ENCODE measurements at places on chromosomes 3 and 15.

DNA sequence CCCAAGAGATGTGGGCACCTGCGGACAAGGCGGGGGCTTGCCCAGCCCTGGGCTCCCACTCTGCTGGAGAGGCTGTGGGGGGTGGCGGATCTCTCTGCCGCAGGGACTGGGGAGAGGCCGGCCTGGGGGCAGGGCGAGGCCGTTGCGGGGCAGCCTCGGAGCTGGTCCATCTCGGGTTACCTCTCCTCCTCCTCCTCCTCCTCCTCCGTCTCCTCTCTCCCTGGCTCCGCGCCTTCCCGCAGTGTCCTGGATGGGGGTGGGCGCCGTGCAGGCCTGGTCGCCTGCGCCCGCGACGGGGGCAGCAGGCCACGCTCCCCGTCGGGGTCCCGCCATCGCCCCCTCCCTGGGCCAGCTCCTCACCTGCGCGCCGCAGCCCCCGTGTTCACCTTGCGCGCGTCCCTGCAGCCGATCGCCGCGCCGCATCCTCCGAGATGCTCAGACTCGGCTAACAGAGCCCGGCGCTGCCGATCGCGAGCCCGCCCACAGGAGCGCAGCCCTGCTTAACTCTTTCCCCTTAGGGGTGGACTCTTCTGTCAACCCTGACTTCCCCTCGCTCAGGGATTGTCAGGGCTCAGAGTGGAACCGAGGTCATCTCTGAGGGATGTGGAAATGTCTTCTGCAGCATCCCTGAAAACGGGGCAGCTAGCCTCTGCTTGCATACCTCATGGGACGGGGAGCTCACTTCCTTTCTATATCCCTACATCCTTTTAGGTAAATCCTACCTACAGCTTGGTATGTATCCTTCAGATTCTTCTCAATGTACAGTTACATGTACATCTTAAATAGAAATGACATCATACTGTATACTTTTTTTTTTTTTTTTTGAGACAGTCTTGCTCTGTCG is at the start of gene PRRT3:
Gene PRRT3 (minus strand): TSS at position 447 of the 844 bp plus-strand sequence. CDS start 2,293 bp downstream, outside the sequence.
- no peak for DNase-seq

DNA sequence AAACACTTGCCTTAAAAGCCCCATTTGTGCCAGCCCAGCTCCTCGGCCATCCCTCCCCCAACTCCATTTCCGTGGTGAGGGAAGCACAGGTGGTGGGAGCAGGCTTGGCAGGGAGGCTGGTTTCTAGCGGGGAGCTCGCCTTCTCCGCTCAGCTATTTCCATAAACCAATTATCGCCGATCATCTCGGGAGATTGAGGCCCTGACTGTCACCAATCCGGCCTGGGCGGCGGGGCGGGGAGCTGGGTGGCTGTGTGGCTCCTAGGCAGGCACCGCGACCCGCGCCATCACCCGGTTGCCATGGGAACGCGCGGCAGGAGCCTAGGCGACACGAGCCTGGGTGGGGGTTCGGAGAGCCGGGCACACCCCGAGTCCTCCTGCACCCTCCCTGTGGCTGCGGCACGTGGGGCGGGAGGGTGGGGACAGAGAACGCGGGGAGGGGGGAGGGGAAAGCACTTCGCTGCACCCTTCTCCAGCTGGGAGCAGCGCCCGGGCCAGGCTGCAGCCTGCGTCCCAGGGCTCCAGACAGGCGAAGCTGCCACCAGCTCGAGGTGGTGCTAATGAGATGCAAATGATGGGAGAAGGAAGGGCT is 9.3 kb downstream of the CCDC33 start:
- DNase-seq: peak; percentile 82

DNA sequence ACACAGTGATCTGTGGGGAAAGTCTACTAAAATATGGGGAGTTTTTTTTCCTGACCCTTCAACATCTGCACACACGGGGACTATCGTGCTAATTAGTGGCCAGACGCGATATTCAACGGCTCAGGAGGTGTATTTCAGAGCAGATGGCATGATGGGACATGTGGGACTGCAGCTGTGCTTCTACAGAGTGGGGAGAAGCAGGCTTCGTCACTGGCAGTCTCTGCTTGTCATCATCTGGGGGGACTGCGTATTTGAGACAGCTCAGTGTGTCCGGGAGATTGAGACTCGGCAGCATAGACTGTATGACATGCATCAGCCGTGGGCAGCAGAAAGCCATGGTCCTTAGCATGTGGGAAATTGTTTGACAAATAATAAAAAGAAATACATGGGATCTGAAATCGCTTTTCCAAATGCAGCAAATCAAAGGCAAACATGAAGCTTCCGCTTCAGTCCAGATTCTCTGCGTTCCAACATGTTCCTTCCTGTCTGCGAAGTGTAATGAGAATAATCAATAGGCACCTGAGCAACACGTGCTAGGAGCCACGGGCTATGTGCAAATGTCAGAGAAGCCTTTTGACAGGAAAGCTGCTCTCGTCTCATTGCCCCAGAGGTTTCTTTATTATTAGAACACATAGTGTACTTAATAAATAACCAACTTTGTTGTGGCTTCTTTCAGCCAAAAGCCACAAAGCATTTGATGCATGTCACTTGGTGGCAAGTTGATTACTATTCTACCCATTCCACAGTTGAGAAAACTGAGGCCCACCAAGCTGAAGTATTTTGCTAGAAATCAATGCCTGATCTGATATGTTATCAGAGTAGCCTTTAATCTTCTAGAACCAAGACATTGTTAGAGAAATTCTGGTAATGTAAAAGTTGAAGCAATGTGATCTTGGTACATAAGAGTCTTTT is 276.3 kb downstream of the RYR3 start:
- DNase-seq: no peak

- DNase-seq: no peak
Measured at GRCh38 chr3:181943285-181943684, 231.6 kb downstream of the SOX2 start.

DNA sequence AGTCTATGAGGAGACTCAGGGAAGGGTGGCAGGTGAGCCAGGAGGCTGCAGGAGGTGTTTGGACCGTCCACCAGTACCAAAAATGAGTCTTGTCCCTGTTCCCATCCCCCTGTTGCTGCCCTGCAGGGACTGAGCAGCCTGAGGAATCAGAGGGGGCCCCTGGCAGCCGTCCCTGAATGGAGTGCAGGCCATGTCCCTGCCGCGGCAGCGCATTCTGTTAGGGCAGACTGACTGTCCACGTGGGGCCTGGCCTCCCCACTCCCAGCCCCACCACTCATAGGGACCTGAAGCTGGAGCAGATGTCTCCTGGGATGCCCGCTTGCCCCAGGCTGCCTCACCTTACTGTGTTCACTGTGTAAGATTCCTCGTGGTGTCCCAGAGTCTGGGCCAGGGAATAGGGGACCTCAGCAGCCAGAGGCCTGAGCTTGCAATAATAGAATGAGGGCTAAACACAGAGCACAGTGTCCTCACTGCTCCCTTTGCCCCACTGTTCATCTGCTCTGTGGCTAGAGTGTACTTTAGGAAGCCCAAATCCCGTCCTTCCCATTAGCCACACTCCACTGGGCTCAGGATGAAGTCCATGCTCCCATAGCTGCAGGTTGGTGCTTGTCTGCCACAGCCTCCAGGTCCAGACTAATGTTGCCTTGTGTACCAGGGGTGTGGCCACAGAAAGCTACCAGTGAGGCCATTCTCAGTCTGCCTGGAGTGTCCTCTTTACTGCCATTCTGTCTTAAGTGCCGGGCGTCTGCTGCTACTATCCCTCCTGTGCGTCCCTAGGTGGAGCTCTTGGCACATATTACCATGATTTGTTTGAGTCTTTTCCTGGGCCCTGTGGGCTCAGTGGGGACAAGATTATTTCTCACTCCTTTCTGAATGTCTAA is 63.2 kb downstream of the HCN4 start:
- DNase-seq: peak; percentile 72

- DNase-seq: no peak
Measured at GRCh38 chr3:167973901-167974300, 121.8 kb downstream of the GOLIM4 start.

- no peak for DNase-seq
Measured at GRCh38 chr3:100653604-100654294, 44.3 kb downstream of the ADGRG7 start.
